ENCODE measurements at places on chromosomes 5 and 9. TPM values are rescaled to one million over a fixed set of nuclear protein-coding genes. Genes with fewer than 3 reads are reported as not detected.

BDP1 gene
- total RNA-seq = 34.8 TPM

ANKS6 gene
- 10.3 TPM for total RNA-seq

RNF183 gene
- not detected for total RNA-seq

EXD3 gene
- 44.6 TPM for total RNA-seq

PRLR gene
- total RNA-seq = 4.0 TPM

GPR151 gene
- total RNA-seq = not detected

C5orf34 gene
- total RNA-seq = 3.4 TPM

ANKRD20A1 gene
- total RNA-seq = not detected

PTCD2 gene
- total RNA-seq = 6.2 TPM

ATP10B gene
- total RNA-seq = not detected

OR2Y1 gene
- not detected for total RNA-seq

UGCG gene
- total RNA-seq = 46.1 TPM

CD72 gene
- 37.6 TPM for total RNA-seq

LRRTM2 gene
- 0.34 TPM for total RNA-seq

LMBRD2 gene
- total RNA-seq = 11.9 TPM

PLAC8L1 gene
- total RNA-seq = not detected

OLFM1 gene
- 24.4 TPM for total RNA-seq

KIAA0825 gene
- 5.1 TPM for total RNA-seq

TNIP1 gene
- 376 TPM for total RNA-seq

LCN9 gene
- total RNA-seq = not detected

DPH7 gene
- total RNA-seq = 44.1 TPM

AIF1L gene
- total RNA-seq = 27.6 TPM

TEK gene
- 14.3 TPM for total RNA-seq

NUTM2G gene
- not detected for total RNA-seq

LRRC14B gene
- total RNA-seq = not detected

ZNF608 gene
- total RNA-seq = 8.0 TPM

NR5A1 gene
- total RNA-seq = not detected

SHB gene
- 2.6 TPM for total RNA-seq

SPINK9 gene
- total RNA-seq = not detected

SLC6A19 gene
- total RNA-seq = not detected

RLN2 gene
- not detected for total RNA-seq

ZBED3 gene
- 17.1 TPM for total RNA-seq

ANKDD1B gene
- total RNA-seq = 1.5 TPM

ANXA2R gene
- total RNA-seq = 1.3 TPM

MOB3B gene
- total RNA-seq = 11.9 TPM

PCDHGC5 gene
- total RNA-seq = 0.85 TPM

MEF2C gene
- total RNA-seq = 92.0 TPM

WWC1 gene
- 5.1 TPM for total RNA-seq

ARL14EPL gene
- not detected for total RNA-seq

CER1 gene
- not detected for total RNA-seq

ORM2 gene
- 2.4 TPM for total RNA-seq

EGFL7 gene
- total RNA-seq = 47.6 TPM

HTR4 gene
- not detected for total RNA-seq

ST8SIA4 gene
- total RNA-seq = 10.4 TPM

LRRC70 gene
- 6.6 TPM for total RNA-seq

FCN2 gene
- total RNA-seq = 1.3 TPM

COL23A1 gene
- 0.65 TPM for total RNA-seq

All from subcutaneous adipose tissue (tissue), 4 donors.